Thoracic aorta (tissue), 2 donors: ENCODE measurements at places on chromosomes 5 and 9.

DNA sequence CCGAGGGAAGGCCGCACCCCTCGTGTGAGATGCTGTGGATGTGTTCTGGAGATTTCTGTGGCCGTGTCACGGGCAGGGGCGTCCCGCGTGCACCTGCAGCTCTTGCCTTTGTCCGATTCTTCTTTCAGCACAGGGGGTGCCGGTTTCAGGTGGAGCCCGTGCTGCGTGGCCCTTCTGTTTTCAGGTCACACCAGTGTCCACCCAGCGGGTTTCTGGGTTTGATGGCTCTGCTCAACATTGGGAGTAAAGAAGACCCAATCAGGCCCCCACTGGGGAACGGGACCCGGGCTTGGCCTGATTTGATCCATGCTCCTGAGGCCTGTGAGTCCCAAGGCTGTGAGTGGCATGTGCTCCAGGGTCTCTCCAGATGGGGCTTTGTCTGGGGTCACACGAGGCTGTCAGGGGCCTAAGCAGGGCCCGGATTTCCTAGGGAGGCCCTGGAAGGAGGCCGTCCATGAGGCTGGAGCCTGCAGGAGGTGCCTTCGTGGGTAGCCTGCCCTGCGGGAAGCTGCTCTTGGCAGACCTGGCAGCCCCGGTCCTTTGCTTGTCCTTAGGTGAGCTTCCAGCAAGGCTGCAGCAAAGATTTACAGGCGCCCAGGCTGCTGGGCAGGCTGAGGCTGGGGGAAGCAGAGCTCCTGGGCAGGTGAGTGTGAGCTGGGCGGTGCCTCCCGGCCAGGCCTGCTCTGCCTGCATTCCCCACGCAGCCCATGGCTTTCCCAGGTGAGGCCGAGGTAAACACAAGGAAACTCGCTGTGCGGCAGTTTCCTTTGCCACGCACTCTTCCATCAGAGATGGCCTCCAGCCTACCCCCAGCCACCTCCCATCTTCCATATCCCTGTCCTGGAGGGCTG lies 12.8 kb downstream of the MRPL36 start:
- DNase-seq = no peak

DNA sequence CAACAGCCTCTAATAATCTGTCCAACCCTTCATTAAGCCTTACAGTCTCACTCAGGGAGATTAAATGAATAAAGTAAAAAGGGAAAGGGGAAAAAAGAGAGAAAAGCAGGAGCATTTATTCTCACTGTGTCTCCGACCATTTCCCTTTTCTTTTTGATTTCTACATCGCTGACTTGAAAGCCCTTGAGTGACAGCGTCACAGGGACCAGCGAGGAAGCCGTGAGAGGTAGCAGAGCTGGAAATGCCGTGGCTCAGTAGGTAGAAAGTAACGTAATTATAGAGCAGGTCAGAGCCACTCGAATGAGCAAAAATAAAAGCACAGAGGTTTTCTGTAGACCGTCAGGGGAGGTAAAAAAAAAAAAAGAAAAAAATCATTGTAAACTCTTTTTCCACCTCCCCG lies 52.4 kb downstream of the ASS1 start:
- DNase-seq = no peak

DNA sequence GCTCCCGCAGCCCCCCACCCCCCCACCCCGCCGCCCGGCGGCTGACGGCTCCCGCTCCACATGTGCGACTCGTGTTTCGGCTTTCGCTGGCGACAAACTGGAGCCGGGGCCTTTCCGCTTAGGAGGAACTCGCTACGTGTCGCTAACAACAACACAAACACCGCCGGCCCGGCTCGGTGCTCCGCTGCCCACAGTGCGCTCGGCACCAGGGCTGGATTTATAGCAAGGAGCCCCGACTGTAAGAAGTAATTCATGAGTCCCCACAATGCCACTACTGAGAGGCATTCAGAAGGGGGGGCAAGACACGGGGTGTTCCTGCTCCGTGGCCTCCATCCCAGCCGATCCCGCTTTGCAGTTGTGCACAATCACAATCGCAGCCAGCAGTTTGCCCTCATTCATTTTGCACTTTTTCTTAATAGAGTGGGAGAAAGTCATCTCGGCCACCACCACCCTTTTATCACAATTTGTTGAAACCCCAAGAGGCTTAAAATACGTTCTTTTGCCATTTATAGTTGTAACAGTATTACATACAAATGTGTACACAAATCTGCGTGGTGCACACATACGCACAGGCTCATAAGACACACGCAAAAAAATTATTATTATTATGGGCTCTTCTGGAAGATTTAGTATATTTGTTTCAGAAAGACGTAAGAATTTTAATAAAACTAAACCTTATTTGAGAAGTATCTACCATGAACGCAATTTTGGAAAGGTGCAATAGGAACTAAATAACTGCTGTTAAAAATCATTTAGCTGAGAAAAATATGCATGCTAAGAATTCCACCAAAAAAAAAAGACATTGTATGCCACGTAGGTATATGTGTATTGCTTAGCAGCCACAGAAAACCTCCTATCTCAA lies 48.1 kb downstream of the EBF1 start:
- DNase-seq = no peak

DNA sequence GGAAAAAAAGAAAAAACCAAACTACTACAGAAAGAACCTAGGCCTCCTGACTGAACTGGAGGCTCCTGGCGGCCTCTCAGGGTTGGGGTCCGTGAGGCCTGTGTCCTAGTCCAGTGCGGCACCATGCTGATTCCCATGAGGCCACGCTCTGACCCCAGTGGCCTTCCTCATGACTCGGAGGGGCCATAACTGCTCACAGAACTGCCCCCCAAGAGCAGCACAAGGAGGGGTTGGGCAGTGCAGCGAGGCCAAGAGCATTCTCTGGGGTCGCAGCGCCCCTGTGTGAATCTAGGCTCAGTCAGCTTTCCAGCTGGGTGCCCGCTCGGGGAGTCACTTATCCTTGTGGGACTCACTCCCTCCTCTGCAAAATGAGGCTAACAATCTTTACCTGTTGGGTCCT lies 79.3 kb upstream of the FBXW11 start:
- no peak for DNase-seq

DNA sequence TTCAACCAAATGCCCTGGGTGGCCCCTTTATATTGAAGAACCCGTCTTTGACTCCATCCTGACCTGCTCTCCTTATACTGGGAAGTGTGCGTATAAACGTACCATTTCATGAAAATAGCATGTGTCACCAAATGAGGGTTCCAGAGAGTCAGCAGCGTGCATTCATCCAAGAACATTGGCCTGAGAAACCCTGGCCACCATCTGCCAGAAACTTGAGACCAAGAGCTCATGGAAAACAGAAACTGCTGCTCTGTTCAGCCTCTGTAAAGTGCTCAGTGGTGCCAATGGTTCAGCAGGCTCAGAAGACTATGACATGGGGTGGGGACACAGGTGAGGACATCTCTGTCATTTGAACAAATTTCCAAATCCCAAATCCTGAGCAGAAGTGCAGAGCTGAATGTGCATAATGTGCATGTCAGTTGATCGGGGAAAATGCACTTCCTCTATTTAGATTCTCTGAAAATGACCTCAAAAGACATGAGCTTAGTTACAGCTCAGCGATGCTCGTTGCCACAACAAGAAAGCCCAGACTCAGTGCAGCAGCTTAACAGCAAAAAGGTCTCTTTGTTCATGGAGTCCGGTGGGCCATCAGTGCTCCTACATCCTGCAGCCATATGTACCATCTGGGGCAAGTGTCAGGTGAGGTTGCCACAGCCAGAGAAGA lies 176.1 kb downstream of the ATPSCKMT start:
- no peak for DNase-seq

GRCh38 chr9:131402073-131402472 lies 8.2 kb downstream of the PRRC2B start:
- DNase-seq = no peak

DNA sequence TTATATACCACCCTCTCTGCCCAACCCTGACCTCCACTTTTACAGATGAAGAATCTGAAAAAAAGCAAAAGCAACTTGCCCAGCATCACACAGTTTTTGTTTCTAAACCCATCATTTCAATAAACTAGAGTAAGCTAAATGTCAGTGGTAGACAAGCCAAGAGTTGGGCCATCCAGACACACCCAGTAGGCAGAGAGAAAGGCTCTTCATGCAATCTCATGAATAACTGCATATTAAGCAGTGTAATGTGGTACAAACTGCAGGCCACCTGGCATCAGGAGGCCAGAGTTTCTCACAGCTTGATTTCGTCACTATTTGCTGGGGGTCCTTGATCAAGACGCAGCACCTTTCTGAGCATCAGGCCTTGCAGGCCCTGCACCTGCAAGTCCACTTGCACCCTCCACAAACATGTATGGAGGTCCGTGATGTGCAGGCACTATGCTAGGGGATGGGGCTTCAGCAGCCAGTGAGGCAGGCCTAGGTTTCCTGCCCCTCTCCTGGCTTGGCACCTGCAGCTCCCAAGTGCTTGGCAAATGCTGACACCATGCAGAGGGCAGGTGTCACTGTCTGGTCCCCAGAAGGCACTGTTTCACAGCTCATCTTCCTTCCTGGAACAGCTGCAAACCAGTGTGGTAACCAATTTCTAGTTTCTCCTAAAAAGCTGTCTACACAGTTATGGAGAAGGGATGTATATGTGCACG lies 29.8 kb downstream of the ADAM19 start:
- no peak for DNase-seq

GRCh38 chr5:180590543-180591310 lies 572 bp downstream of the SCGB3A1 start:
- no peak for DNase-seq

DNA sequence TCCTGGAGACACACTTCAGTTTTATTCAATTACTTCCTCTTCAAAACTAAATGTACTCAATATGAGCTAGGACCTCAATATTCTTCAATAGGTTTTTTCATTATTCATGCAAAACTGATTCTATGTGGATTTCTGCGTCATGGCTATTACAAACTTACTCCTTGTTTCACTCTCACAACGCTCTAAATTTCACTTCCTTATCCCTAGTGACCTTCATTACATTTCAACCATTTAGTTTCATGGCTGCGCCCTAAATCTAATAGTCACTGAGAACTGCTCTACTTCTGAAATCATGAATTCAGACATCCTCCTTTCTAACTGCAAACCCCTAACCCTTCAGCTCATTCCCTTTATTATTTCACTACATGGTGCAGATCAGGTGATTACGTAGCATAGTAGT lies 93.9 kb downstream of the SLC25A46 start:
- no peak for DNase-seq

GRCh38 chr9:20640331-20641187 lies 18.3 kb upstream of the MLLT3 start:
- no peak for DNase-seq

DNA sequence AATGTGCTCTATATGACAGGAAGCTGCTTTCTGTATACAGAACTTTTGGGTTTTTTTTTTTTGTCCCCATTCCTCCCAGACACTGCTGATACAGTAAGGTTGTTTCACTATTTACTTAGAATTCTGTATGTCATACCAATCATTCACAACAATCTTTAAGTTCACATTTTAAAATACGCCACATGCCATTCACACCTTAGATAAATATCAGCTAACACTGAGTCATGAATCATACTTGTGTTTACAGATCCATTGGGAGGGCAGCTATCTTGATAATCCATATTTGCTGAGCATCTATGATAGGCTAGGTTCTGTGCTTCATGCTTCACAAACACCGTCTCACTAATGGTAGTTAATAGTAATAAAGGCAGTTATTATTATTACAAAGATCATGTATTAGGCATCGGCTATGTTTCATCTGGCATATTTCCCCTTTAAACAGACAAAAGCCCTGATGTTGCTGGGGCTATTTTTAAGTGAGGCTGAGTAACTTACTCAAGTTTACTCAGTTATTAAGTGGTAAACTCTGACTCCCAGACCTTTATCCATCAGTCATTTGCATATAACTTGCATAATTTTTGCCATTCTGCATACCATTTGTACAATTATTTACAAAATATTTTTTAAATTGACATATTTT lies 152.2 kb upstream of the HMHB1 start:
- no peak for DNase-seq

- DNase-seq = no peak
Observed at GRCh38 chr5:154559398-154560276, 81.6 kb upstream of the HAND1 start.
